ENCODE measurements at places on chromosomes 16 and 17.
A peak's percentile ranks its signal among the peaks of the same experiment; 100 is the strongest.

DNA sequence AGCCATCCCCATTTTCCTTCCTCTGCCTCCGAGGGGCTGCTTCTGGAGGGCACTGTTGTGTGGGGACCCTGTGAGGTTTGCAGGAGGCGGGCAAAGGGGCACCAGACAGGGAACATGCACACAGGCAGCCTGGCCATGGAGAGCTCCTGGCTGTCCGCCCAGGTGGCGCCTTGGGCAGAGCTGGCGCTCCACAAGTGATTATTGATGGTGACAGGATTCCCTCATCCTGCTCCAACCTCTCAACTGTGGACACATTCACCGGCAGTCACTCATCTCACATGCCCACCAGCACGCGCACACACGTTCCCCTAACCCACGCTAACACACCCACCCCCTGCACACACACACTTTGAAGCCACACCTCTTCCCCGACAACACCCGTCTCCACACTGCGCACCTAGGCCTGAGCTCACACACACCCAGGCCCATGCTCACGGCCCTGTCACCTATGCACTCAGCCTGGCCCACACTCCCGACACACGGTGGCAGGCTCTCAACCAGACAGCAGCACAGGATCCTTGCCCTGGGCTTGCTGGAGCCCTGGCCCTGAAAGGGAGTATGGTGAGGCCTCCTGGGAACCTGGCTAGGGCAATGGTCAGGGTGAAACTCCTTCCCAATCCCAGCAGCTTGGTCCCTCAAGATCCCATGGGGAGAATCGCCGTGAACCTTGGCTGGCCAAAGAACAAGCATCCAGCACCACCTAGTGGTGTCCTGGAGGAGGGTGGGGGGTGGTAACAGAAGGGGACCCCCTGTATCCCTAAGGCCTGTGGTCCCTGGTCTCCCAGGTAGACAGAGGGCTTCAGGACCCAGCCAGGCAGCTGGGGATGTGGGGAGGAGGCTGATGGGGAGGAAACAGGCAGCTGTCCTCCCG lies 3.6 kb downstream of the PNMT start:
- peak; percentile 36 for DNase-seq

DNA sequence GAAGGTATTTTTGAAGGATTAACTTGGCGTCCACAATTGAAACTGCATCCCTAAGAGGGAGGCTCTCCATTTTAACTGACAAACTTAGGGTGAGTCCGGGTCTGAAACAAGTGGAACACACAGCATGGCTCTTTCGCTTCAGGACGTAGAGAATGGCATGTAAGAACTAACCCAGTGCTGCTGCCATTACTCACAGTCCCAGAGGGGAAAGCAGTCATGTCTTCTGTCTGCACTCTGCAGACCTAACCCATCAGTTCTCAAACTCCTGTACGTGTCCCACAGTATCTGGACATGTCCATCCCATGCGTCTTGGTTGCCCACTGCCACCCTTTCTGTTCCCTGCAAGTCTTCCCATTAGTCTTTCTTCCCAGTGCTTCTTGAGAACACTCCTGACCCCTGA lies 563 bp downstream of the ST6GALNAC1 start:
- no peak for DNase-seq

DNA sequence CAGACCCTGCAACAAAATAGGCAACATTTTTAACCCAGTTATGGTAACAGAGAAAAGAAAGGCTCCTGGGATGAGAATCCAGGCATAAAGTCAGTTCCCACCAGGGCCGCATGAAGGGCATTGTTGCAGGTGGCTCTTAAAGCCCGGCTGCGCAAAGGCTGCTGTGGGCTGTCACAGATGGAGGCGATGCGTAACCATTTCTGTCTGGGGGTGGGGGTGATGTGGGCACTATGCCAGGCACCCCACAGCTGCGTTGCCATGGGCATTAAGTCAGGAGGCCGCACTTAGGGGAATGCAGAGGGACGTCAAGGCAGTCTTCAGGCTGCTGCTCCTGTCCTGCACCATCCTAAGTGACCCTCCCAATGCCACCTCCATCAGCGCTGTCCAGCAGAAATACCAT lies 228.4 kb downstream of the CPPED1 start:
- DNase-seq: no peak

GRCh38 chr16:31085873-31086628 lies 2.7 kb downstream of the PRSS53 start:
- no peak for DNase-seq

DNA sequence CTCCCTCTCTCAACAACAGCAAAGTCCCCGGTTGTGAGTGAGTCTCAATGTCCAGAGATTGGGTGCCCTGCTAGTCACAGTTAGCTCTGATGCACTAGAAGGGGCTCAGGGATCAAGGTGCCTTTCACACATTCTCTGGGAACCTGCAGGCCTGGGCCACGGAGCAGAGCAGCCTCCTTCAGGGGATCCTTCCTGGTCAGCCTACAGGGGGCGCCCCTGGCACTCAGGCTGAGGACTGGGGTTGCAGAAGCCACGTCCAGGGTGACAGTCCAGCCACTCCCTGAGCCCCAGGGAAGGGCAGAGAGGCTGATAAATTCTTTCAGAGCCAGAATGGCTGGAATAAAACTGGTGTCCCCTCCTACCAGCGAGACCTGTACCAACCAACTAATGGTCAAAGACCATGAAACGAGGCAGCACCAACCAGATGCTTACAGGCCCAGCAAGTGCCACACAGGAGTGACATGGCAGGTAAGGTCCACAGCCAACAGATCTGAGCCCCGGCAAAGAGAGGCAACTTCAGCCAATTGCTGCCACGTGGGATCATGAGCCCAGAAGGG lies 43.5 kb downstream of the ST3GAL2 start:
- no peak for DNase-seq

GRCh38 chr17:64423881-64424280 lies 25.0 kb upstream of the MILR1 start:
- DNase-seq: no peak

- DNase-seq: no peak
Observed at GRCh38 chr16:70294385-70295025, 4.5 kb upstream of the DDX19B start.

- DNase-seq: peak; percentile 70
Observed at GRCh38 chr16:79751471-79752184, 151.1 kb upstream of the MAF start.

- no peak for DNase-seq
Observed at GRCh38 chr16:1072526-1073261, at the start of gene SSTR5. Gene SSTR5 (plus strand): TSS chr16:1072747. CDS start chr16:1078869, 6,122 bp downstream.

DNA sequence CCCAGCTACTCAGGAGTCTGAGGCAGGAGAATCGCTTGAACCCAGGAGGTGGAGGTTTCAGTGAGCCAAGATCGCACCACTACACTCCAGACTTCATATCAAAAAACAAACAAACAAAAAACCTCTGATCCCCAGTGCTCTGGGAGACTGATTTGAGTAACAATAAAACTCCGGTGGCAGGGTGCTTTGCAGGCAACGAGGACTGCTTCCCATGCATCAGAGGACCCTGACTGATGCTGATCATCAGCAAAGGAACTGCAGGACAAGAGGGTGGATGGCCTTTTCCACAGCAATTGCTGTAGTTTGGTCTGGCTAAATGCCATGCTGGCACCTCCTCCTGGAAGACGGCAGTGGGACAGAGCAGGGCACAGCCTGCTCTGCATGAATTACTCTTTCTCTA lies 6.4 kb upstream of the SLC39A11 start:
- DNase-seq: no peak
